G401 (cell line): ENCODE measurements at places on chromosomes 7 and 10. TPM values are rescaled to one million over a fixed set of nuclear protein-coding genes. Genes with fewer than 3 reads are reported as not detected.

The CHST3 gene
- 26.6 and 29.9 TPM in 2 replicates for total RNA-seq

The MSS51 gene
- total RNA-seq = 0.61 and 0.86 TPM in 2 replicates

The DUS4L gene
- 10.7 and 11.4 TPM in 2 replicates for total RNA-seq

The AKR1C8 gene
- total RNA-seq = not detected in 2 replicates

The TMEM139 gene
- not detected in 2 replicates for total RNA-seq

The ABCC2 gene
- total RNA-seq = 1.8 and 3.7 TPM in 2 replicates

The DNAJC12 gene
- 1.1 and 15.8 TPM in 2 replicates for total RNA-seq

The OR2A5 gene
- total RNA-seq = not detected in 2 replicates

The CYREN gene
- 65.5 and 72.8 TPM in 2 replicates for total RNA-seq

GRCh38 chr10:59706851-59707797 is 2.5 kb downstream of the SLC16A9 start:
- DNase-seq = no peak

- no peak for DNase-seq
Measured at GRCh38 chr10:70379581-70380176, 2.7 kb downstream of the LRRC20 start.

GRCh38 chr7:47787249-47788069 is 160.8 kb downstream of the PKD1L1 start:
- no peak for DNase-seq

DNA sequence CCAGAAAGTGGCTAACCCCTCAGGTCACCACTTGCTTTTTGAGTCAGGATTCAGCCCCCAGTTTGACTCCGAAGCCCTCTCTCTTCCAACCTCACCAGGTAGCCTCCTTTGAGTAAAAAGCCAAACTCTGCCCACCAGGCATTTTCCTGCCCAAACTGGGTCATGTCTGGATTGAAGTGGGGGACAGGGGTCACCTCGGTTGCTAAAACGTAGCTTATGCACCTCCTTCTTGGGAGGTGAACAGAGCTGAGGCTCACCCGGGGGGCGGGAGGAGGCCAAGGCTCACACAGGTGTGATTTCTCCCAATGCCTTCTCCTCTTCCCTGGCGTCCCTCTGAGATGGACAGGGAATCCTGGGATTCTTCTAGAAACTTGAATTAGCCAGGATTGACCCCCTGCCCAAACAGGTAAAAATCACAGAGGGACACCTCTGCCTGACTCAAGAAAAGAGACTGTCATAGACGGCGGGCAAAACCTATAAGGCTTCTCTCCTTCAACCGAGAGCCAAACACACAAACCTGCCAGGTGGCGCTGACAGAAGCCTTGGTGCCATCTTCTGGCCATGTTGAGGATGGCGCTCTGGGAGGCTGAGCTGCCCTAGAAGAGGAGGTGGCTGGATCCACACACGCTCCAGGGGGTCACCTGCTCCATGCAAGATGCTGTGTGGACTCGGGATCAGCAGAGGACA is 51.6 kb downstream of the PRLHR start:
- DNase-seq = peak; percentile 9

DNA sequence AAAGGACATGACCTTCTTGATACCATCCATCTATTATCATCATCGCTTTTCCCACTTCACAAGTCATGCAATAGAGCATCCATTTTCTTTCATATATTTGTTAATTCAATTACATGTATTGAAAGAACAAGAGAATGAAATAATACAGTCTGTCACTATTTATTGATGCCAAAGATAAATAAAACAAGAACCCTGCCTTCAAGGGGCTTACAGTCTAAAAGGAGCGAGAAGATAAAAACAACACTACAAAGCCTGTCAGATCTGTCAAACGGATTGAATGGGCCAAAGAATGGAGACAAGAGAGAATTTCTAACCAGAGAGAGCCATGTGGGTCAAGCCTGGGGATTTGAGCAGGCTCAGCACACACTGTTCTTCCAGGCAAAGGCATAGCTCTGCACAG is 15.9 kb downstream of the CPA5 start:
- DNase-seq = no peak

DNA sequence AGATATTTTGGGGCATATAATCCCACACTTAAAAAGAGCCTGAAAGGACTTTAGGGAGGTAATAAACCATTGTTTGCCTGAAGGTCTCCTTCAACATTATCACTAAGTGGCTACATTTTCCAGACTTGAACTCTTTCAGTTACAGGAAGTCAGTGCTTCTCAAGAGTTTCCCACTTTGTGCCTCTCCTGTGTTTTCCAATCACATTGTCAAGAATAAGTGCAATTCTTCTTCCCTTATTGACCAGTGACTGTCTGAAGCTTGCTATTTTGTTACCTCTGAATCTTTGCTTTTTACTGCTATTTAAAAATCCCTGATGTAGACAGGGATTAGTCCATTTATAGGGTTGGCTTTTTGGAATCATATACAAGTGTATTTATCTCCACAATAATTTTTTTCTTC is 346.7 kb upstream of the ANKRD30A start:
- DNase-seq = no peak

DNA sequence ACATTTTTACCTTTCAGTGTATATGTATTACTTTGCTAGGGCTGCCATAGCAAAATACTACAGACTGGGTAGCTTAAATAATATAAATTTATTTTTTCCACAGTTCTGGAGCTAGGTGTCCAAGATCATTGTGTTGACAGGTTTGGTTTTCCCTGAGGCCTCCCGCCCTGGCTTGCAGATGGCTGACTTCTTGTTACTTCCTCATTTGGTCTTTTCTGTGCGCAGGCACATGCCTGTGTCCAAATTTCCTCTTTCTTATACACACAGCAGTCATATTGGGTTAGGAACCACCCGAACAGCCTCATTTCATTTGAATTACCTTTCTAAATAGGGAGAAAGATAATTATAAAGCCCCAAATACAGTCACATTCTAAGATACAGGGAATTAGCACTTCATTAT is 521.6 kb upstream of the SORCS1 start:
- DNase-seq = no peak

GRCh38 chr10:130531312-130531711 is 395.1 kb downstream of the GLRX3 start:
- no peak for DNase-seq

GRCh38 chr7:153087498-153087897 is 327.9 kb downstream of the ACTR3B start:
- DNase-seq = no peak

- DNase-seq = no peak
Measured at GRCh38 chr7:108723381-108723814, 153.7 kb downstream of the DNAJB9 start.

DNA sequence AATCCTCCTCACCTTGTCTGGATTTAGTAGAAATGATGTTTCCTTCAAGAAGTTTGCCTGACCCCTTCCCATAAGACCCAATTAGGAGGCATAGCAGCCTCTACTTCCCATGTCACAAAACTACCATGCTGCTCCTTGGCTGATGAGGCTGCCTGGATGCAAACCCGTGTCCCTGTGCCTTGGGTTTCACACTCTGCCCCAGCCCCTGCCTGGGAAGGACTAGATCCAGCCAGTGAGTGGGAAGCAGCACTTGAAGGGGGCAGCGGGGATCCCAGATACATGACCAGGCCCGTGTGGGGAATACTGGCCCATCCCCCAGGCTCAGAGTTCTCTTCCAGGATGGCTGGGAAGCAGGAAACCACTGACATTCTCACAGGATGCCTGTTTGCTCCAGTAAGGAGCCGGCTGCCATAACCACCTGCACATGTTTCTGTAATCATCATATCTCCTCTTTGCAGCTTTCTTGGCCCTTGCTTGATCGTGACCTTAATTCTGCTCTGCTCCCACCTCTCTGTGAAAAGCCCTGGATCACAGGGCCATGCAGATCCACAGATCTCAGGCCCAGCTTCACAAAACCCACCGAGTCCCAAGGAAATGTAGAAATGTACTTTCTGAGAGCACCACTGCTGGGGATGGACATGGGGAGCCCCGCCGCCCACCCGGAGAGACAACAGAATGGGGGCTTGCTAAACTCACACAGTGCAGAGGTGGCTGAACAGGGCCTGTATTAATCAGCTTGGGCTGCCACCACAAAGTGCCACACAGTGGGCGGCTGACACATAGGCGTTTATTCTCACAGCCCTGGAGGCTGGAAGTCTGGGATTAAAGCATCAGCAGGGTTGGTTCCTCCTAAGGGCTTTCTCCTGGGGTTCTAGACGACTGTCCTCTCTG is 287.8 kb upstream of the IGFBP3 start:
- no peak for DNase-seq

- DNase-seq = no peak
Measured at GRCh38 chr10:118505363-118505762, 90.1 kb downstream of the PRLHR start.

GRCh38 chr10:119415536-119416503 is 126.7 kb downstream of the RGS10 start:
- DNase-seq = no peak

DNA sequence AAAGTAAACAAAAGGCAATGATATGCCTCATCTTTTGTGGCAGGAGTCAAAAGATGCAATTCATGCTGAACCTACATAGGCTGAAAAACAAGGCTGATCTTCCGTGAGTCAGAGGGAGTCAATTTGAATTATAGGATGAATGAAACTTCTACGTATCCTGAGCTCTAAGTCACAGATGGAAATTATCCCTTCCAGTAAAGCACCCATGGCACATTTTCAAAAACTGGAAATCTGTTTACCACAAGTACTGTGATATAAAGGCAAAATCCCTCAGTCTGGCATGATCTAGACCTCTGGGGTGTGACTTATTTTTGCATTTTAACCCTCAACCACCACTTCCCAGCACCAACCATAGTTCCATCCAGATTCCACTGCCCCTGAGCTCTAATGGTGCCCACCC is 69.6 kb downstream of the NRG3 start:
- no peak for DNase-seq

DNA sequence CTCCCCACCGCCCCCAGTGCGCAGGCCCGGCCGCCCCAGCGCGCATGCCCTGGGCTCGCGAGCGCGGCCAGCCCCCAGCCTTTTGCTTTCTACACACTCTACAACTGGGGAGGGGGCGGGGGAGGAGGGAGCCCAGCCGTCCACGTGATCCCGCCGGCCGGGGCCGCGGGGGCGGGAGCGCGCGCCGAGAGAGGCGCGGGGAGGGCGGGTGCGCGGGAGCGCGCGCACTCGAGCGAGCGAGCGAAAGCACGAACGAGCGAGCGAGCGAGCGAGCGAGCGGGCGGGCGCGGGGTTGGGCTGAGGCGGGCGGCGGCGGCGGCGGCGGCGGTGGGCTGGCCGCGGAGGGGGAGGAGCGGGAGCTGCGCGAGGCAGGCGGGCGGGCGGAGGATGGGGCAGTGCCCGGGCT is at the start of gene AUTS2:
Gene AUTS2, plus strand, starts transcription at position 395 of the 406 bp plus-strand sequence. CDS start 1,179 bp downstream, outside the sequence.
- DNase-seq = peak; percentile 82

- no peak for DNase-seq
Measured at GRCh38 chr7:118312051-118312450, 87.5 kb downstream of the ANKRD7 start.

GRCh38 chr7:139109983-139110411 is 477 bp upstream of the ZC3HAV1 start:
- DNase-seq = no peak

DNA sequence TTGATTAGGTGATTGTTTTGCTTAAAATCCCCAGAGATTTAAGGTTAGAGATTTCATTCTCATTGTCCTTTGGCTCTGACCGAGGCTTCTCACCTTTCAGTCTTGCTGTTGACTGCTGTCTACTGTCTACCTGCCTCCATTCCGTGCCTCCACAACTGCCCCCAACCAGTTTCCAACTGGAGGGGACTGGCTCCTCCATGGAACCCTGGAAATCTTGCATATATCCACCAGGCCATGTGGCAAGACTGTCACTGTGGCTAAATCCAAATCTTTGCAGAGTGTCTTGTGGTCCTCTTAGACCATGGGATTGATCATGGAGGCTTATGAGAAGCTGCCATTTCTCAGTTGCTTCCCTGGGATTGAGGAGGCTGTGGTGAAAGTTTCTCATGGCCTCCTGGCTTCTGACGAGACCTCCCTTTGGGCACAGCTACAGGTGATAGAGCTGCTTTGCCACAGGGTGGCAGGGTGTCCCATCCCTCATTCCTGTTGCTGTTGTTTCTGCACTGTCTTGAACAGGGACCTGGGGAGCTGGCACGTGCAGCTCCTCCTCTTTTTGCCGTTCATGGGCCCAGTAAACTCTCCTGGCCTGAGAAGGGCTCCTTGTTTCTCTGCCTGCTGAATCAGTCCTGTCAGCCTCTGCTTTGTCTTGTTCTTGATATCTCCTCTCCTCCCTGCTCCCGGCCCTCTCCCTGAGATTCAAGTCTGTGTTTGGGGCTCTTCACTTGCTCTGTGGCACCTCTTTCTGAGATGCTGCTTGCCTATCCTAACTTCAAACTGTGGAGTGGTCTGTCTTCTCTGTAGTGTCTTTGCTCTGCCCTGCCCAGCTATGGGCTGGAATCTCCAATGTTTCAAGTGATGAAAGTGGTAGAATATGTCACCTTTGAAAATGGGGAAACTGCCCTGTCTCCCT is 63.6 kb upstream of the IGFBP3 start:
- no peak for DNase-seq

DNA sequence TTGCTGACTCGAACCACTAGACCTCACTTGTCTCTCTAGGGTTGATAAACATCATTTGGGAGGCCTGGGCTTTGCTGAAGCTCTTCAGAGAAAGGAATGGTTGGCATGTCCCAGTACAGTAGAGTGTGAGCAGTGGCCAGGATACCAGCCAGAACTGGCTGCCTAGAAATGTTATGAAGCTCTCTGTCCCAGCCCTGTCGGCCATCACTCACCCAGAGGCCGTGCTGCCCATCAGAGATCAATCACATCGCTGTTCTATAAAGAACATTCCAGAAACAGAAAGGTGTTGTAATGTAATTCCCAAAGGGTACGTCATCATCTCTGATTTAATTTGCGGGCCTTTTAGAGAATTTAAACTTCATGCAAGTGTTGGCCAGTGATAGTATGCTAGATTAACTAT is 111.5 kb downstream of the PRPF18 start:
- no peak for DNase-seq

DNA sequence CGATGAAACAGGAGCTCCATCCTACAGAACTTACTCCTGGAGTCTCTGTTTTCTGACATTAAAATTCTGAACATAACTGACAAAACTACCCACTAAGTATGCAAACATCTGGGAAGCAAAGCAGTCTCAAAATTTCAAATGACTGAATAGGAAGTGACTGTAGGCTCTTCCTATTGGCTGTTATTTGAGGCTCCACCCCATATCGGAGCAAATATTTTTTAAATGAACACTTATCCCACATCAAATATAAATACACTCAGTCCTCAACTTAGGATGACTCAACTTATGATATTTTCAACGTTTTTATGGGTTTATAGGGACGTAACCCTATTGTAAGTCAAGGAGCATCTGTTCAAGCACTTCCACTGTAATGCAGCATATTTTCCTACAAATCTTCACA is 8.8 kb downstream of the HSPA12A start:
- no peak for DNase-seq

DNA sequence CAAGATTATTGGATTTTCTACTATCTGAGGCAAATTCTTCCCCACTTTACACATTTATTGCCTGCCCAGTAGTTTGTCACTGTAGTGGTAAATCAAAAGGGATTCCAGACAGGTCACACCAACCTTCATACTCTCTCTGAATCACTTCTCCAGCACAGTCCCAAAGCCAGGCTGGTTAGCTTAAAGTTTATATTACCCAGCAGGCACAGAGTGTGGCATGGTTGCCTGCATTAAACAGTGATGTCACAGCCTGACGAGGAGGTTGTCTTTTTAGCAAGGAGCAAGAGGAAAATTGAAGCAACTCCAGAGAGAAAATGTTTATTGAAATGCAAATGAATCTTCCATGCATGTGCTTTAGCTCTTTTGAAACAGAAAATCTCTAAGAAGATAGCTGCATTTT is 375.5 kb upstream of the CELF2 start:
- DNase-seq = no peak
